ENCODE measurements at places on chromosomes 2 and 18.

DNA sequence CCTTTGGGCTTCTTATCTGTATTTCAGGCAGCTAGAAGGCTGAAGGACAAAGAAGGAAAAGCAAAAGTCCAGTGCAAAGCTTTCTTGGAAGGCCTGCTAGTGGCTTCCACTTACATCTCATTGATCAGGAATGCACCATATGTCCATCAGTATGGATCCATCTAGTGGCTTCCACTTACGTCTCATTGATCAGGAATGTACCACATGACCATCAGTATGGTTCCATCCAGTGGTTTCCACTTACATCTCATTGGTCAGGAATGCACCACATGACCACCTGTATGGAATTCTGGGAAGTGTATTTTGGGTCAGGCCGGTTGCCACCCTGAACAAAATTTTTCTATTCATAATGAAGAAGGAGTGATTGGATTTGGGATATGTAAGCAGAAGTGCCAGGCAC lies 70.6 kb downstream of the LYPD6 start:
- DNase-seq: no peak

DNA sequence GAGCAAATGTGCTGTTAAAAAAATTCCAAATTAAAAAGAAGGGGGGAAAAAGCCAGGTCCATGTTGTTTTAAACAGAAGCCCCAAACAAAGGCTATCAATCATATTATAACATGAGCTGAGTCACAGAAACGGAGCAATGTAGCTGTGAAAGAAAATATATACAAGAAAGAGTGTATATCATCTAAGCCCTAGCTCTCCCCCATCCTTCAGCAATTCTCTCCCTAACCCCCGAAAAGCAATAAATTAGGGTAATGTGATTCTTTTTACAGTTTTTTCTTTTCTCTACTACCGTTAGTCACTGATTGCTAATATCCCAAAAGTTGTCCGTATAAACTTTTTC lies 25.3 kb downstream of the FEZ2 start:
- DNase-seq: no peak

- DNase-seq: no peak
These were observed 33.6 kb downstream of the KIF1A start for GRCh38 chr2:240786355-240786841.

GRCh38 chr2:25699216-25699615 lies 25.8 kb upstream of the DTNB start:
- DNase-seq: no peak

- no peak for DNase-seq
These were observed 65.2 kb downstream of the PLCL1 start for GRCh38 chr2:197869501-197870111.

DNA sequence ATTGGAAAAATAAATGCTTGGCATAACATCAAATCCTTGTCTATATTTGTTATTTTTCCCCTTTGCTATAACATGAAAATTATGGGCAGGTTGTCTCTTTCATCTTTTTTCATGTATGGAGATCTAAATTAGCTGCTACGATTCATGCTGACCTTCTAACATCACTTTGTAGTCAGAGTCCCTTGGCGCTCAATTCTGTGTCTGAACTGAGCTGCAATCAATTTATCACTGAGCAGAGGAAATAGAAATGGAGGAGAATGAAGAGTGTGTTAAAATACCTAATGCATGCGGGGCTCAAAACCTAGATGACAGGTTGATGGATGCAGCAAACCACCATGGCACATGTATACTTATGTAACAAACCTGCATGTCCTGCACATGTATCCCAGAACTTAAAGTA lies 168.9 kb downstream of the CDH7 start:
- DNase-seq: no peak

DNA sequence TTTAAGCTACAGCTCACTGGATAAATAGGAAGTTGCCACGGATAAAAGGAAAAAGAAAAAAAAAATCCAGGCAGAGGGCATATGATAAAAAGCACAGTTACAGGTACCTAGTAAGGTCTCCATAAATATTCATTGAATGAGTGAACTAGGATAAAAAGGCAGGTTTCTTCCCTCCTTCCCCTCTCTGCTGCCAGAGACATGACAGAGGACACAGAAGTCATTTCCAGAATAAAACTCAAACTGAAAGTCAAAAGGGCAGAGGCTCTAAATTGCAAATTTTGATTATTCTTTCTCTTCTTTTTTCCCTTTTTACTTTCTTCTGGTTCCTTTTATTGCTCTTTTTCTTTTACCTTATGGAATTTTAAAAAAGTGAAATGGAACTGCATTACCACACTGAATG lies 7.7 kb downstream of the CD302 start:
- no peak for DNase-seq

- DNase-seq: no peak
These were observed 11.2 kb upstream of the NABP1 start for GRCh38 chr2:191666732-191667131.

- DNase-seq: no peak
These were observed 29.9 kb downstream of the HPCAL1 start for GRCh38 chr2:10332402-10333246.

- DNase-seq: no peak
These were observed 36.2 kb downstream of the EFEMP1 start for GRCh38 chr2:55887351-55887750.

DNA sequence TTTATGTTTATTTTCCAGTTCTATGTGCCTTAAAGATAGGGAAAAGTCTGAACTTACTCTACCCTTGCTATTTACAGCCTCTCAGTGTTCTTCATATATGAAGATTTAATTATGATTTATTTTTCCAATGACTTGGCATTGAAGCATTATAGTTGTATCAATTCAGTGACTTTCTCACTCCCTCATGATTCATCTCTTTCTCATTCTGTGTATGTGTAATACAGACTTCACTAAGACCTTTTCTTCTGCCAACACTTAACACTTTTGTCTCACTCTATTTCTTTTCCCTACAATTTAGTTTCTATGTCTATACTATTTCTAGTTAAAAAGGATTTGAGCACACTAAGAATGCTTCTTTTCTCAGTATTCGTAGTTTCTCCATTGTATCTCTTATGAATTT lies 1470.3 kb upstream of the ACVR2A start:
- DNase-seq: no peak

- DNase-seq: no peak
These were observed 53.9 kb downstream of the TNFRSF11A start for GRCh38 chr18:62379051-62379450.

DNA sequence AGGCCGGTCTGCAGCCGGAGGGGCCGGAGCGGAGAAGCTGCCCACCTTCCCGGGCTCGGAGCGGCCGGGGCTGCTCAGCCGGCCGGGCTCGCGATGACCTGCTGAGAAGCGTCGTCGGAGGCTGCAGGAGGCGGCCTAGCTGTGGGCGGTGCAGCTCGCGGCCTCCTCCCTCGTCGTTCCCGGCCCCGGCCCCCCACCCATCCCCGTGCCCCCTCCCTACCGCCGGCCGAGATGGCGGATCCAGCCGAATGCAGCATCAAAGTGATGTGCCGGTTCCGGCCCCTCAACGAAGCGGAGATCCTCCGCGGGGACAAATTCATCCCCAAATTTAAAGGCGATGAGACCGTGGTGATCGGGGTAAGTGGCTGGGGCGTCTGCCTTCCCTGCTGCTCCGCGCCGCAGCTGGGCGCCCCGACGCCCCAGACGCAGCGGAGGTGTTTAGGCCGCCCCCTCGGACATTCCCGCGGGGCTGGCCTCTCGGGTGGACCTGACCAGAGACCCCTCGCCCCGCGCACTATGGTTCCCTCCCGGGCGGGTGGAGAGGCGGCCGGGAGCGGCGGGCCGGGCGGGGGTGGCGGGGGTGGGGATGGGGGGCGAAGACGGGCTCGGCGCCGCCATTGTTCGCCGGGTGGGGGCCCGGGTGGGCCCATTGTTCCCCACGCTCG lies 492 bp downstream of the KIF5C start:
- DNase-seq: peak; percentile 30

- no peak for DNase-seq
These were observed 13.7 kb upstream of the TRAF3IP1 start for GRCh38 chr2:238306672-238306998.

DNA sequence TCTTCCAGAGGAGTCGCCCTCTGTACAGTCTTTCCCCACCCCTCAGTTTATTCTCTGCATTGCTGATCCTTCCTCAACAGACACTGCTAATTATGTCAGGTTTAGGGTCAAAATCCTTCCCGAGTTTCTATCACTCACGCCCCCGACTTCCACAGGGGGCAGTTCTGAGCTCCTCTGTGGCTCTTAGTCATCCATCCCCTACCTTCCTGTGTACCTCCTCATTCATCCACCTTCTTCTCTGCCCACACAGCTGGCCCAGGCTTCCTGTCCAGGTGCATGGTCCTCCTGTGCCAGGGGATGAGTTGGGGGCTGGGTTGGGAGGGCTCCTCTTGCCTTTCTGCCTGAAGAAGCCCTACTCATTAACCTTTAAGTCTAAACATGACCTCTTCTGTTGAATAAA lies 202.9 kb downstream of the ARL4C start:
- DNase-seq: no peak

DNA sequence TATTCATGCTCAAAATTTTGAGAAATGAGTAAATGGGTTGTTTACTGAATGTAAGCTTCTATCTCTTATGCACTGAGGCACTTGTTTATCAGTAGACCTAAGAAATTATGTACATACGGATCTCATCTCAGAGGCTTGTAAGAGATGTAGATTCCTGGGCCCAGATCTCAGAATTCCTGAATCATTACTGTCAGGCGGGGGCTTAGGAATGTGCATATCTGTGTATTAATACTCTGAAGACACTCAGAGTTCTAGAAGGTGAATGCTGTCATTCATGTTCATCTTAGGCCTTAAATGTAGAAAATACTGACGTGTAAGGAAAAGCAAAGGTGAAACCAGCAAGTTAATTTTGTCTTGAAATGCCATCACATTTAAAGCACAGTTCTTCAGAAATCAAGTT lies 169.6 kb downstream of the FMNL2 start:
- no peak for DNase-seq

- DNase-seq: no peak
These were observed 154.5 kb downstream of the CLIP4 start for GRCh38 chr2:29269765-29270109.

GRCh38 chr2:216873573-216873972 lies 13.7 kb upstream of the TNP1 start:
- no peak for DNase-seq

DNA sequence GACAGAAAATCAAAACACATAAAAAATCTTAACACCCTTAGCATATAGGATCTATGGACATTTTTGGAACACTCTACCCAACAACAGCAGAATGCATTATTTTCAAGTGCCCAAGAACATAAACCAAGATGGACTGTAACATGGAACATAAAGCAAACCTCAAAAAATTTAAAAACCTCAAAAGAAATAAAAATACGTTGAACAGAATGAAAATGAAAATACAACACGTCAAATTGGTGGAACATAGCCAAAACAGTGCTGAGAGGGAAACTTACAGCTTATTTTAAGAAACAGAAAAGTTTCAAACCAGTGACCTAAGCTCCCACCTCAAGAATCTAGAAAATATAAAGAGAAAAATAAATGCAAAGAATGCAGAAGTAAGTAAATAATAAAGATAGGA lies 58.3 kb upstream of the BCL2L11 start:
- DNase-seq: no peak

GRCh38 chr2:152490686-152491455 lies 155.9 kb downstream of the FMNL2 start:
- no peak for DNase-seq

DNA sequence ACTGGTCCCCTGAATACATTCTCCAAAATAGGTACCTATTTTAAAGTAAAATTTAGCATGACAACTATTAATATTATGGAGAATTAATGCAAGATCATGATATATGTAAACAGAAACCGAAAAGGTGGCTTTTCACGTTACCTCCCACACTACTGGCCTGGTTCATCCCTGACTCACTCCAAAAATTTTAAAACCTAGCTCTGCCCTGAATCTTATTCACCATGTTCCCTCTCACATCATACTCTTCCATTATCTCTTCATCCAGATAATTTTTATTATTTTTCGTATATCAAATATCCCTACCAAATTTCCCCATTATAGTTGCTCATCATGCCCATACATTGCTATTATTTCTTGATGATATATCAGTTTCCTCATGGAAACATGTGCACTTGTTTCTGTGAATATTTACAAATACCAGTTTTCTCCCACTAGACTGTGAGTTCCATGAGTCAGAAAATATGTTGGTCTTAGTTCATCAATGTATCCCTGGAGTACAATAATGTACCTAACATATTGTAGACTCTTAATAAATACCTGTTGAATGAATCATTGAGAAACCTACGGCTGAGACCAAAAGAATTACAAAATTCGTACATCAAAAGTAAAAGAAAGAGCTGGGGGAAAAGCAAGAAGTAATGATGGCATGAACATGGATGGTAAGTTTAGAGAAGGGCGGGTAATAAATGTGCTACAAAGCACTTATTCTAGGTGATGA lies 360.1 kb upstream of the CHAC2 start:
- no peak for DNase-seq

- no peak for DNase-seq
These were observed 590.3 kb upstream of the CHAC2 start for GRCh38 chr2:53177327-53177726.

- no peak for DNase-seq
These were observed 40.3 kb downstream of the OSBPL6 start for GRCh38 chr2:178234648-178235047.

DNA sequence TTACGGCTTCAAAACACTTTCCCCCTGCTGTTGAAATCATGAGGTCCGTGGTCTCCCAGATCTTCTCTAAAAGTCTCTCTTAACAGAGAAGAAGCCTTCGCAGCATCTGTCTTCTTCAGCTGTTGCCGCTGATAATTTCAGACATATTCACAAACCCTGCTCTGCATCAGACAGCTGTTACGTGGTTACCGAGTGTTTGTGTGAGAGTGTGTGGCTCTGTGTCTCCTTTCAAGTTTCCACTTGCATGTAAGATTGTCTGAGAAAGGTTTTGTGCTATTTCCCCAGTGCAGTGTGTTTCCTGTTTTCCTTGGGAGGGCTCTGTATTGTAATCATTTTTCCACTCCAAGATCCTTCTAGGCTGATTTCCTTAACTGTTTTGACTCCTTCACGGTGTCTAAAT lies 32.8 kb downstream of the MAIP1 start:
- DNase-seq: no peak

GRCh38 chr2:143805666-143806065 lies 676.4 kb downstream of the ARHGAP15 start:
- DNase-seq: no peak

GRCh38 chr2:15670469-15670868 lies 78.8 kb downstream of the DDX1 start:
- DNase-seq: no peak

DNA sequence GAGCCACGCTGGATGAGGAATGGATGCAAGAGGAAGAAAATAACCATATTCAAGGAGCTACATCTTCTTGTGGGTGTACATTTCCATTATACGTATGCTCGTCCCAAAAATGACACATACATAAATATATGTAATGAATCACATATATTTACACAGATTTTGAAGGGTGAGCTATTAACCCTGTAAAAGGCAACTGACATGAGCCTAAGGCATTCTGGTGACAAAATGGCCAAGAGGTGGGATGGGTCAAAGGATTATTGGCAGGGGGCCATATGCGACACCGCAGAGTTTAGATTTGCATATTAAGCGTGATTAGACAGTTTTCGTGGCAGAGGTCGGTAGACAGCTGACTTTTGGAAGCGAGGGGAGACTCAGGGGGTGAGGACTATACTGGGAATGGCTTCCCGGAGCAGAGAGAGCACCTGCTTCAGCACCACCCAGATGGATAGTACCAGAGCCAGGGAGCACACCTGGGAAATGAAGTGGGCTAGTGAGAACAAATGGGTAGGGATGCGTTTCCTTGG lies 431 bp upstream of the CNRIP1 start:
- peak; percentile 81 for DNase-seq
